ENCODE measurements at places on chromosomes 16 and 17.

GRCh38 chr17:45293413-45294211, 23.2 kb downstream of the MAP3K14 start:
- DNase-seq = peak; percentile 98

DNA sequence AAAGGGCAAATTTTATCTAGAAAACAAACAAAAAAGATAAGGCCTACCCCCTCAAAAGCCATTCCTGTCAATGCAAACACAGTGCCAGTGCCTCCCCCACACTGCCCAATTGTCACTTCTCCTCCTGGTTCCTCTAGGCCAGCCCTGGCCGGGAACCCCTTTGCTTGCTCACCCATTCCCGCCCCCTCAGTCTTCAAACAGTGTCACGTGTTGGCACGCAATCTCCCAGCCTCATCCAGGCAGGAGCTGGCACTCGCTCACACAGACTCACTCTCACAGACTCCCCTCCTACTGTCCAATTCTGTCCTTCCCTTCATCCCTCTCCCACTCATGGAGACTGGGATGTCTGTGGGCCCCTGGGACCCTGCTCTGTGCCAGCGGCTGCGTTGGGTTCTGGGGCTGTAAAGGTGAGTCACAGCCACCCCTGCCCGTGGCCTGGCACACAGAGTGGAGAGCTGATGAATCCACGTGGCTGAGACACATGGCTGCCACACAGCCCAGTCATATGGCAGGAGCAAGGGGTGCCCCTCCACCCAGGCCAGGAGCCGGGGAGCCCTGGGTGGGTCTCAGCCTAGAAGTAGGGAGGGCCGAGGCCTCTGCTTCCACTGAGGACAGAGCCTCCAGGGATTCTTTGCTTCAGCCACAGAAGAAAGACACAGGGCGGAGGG, 54.8 kb downstream of the VAC14 start:
- DNase-seq = peak; percentile 87

DNA sequence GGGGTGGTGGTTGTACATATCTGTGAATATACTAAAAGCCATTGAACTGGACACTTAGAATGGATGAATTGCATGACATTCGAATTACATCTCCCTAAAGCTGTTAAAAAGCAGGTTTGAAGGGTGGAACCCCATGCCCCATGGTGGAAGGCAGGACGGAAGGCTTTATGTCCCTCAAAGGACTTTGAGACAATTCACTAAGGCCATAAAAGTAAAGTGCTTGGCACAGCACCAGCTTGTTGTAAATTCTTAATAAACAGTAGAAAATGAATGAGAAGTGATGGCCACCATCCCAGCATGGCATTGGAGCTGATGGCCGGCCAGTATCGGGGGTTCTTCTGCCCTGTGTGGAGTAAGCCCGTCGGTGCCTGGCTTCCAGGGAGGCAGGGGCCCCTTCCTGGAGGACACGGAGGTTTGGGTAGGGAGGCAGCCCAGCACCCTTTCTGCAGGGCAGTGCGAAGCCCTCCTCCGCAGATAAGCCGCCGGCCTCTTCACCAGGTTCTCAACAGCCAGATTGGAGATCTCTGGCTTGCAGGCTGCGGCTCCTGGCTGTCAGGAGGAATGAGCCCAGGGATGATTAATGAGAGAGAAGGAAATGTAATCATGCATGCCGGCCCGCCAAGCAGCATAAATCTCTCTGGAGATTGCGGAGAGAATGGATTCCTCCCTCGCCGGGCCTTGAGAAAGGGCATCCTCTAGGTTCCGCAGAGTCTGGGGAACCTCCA, 346.9 kb downstream of the FOXL1 start:
- peak; percentile 98 for DNase-seq

- DNase-seq = no peak
These were observed 177.2 kb downstream of the PMP22 start for GRCh38 chr17:15087946-15088345.

- no peak for DNase-seq
These were observed 39.7 kb upstream of the CRISPLD2 start for GRCh38 chr16:84780063-84780462.

DNA sequence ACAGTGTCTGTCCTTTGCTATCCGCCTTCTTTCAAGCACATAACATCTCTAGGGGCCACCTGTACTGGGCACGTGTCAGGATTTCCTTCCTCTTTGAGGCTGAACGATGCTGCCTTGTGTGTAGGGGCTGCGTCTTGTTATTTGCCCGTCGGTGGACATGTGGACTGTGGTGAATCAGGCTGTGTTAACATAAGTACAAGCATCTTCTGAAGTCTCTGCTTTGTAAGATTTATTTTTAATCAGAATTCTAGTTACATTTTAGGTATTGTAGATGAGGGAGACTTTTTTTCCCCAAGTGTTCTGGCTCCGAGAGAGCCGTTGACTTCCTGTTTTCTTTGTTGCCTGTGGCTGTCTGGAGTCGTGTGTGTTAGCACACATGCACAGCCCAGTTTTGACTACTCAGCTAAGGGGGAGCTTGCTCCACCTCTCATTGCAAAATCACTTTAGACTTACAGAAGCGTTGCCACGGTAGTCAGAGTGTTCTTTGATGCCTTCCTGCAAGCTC, 26.1 kb downstream of the SPG7 start:
- DNase-seq = no peak

DNA sequence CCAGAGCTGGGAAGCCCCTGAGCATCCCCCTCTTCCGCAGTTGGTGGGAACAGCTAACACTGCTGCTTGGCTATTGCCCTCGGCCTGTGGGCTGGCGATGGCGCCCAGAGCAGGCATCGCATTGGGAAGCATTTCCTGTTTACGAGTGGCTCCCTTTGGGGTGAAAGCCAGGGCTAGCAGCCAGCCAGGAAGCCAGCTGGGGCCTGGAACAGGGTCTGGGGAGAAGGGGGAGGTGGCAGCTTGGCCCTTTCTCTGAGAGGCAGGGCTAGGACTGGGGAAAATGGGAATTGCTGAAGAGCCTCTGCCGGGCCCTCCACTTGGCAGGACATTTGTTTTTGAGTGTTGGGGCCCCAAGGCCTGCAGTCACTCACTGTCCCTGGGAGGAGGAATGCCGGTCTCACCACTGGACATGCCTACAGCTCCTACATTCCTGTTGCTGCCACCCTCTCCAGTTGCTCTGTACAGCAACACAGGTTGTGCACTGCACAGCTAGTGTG, 2.4 kb upstream of the MTSS2 start:
- peak; percentile 68 for DNase-seq

DNA sequence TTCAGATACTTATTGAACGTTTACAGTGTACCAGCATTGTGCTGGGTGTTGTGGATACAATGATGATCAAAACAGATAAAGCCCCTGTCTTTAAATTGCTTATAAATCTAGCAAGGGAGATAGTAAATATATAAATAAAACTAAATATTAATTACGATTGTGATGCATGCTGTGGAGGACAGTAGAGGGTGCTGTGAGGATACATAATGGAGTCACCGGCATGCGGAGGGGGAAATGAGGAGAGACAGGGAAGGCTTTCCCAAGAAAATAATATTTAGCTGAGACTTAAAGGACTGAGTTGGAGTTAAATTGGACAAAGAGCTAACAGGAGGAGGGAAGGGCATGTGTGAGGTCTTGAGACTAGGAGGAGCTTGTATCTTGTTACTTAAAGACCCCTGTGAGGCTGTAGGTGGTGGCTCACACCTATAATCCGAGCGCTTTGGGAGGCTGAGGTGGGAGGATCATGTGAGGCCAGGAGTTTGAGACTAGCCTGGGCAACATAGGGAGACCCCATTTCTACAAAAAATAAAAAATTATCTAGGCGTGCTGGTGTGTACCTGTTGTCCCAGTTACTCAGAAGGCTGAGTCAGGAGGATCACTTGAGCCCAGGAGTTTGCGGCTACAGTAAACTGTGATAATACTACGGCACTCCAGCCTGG, 2.4 kb downstream of the DHRS7B start:
- DNase-seq = no peak

GRCh38 chr17:70030371-70030770, 44.7 kb upstream of the KCNJ16 start:
- DNase-seq = no peak

DNA sequence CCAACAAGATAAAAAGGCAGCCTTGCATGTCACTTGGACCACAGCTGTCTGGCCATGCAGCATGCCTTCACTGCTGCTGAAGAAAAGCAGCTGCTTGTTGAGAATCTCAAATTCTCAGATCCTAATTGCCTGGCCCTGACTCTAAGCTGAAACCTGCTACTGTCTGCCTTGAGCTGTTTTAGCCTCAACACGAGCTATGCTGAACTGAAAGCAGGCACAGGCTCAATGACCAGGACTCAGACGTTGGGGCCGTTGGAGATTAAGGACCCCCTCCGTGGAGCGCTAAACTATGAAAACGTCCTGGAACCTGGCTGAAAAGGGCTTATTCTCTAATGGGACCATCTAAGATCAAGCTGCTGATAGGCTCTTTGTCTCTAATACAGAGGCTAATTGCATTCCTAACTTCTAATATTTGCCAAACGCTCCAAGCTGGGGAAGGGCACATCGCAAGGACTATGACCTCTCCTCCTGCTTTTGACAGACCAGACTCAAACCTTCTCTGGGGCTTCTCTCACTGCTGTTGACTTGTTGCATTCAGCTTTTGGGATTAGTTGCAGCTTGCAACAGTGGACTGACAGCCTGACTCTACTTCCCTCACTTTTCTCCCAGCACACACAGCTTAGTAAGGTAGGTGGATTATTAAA, 4.6 kb upstream of the PLK1 start:
- DNase-seq = no peak

GRCh38 chr16:47161464-47161863, 17.7 kb upstream of the NETO2 start:
- DNase-seq = no peak

GRCh38 chr17:72945473-72945872, 147.0 kb downstream of the SLC39A11 start:
- no peak for DNase-seq

Measured in A172 (cell line).